ENCODE measurements at places on chromosomes 5 and 9.
A peak's percentile ranks its signal among the peaks of the same experiment; 100 is the strongest.

DNA sequence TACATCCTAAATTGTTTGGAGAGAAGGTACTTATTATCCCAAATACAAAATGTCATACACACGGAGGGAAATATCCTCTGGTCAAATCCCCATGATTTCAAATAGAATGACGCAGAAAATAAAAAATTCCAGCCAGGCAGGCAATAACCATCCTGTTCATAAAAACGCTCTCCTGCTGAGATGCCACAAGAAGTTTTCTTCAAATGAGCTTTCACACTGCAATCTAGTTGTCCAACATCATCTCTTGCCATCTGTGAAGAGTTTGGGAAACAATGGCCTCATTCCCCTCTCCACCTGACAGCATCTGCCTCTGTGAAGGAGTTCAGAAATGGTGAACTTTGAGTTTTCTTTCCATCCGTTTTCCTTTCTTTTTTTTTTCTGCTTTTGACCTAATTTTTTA lies 83.3 kb upstream of the SLC30A5 start:
- DNase-seq = no peak

GRCh38 chr5:64188776-64189175 lies 23.1 kb downstream of the RNF180 start:
- DNase-seq = no peak

DNA sequence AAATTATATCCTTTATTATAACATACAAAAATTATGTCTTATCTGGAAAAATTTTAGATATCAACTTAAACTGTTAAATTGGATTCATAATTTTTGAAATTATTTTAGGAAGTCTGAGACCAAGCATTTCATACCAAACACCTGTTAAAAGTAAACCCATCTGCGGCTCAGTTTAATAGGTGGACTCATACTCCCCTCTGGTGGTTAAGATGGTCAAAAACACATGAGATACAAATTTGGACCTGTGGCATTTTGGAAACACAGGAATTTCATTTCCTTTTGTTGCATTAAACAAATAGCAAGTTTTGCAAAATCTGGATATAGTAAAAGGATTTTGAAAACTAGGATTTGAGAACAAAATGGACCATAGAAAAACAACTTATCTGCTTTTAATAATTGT lies 53.7 kb downstream of the RGMB start:
- DNase-seq = no peak

DNA sequence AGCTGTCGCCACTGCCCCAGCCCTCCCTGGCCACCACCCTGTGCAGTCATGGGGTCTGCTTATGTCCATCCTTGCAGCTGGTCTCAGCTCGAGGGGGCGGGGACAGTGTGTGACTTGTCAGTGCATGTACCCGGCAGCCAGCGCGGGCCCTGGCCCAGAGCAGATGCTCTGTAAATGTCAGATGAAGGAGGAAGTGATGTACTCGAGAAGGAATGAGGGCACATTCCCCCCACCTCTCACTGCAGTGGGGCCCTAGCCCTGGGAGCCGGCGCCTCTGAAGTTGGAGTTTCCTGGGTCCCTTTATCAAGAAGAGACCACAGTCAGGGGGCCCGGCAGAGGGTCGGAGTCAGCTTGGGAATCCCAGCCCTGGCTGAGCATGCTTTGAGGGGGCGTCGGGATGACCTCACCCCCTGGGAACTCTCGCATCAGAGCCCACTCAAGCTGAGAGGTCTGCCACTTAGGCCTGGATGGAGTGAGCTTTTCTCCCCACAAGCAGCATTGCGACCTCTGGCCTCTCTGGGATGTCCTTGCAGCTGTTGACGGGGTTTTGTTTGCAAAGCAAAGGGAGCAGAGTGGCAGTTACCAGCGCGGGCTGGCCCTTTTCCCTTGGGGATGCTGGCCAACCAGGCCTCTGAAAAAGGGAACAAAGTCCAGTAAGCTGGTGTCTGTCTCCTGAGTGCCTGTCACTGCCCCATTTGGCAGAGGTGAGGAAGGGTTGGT lies 19.0 kb downstream of the NEURL1B start:
- peak; percentile 94 for DNase-seq

DNA sequence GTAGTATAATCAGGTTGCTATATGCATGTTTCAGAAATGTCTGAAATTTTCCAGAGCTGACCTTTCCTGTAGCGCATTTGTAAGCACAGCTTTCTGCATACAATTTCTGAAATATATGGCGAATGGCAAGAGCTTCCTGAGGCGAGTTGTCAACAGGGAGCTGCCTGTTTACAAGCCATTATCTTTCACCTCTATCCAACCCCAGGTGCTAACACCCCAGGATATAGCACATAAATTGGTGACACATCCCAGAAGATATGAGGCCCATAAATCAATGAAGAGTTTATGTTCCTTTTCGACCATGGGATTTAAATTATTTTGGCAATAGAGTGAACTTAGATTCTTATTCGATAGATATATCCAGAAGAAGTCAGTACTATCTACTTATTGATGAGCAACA lies 379.8 kb downstream of the KDM4C start:
- DNase-seq = no peak

DNA sequence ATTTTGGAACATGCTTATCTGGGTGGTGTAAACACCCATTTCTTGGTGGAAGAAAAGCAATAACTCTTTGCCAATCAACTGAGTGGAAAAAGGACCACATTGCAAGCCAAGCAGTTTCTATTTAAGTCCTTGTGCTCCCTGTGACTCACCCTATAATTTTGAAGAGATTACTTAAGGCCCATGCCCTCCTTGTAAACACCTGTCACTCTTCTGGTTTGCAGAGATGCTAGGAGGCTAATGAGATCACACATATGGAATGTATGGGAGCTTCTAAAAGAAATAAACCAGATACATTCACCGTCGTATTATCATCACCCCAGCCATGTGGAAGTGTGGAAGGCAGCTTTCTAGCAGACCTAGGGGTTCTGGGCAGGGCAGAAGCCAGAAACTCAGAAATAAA lies 337.1 kb downstream of the GADD45G start:
- no peak for DNase-seq

DNA sequence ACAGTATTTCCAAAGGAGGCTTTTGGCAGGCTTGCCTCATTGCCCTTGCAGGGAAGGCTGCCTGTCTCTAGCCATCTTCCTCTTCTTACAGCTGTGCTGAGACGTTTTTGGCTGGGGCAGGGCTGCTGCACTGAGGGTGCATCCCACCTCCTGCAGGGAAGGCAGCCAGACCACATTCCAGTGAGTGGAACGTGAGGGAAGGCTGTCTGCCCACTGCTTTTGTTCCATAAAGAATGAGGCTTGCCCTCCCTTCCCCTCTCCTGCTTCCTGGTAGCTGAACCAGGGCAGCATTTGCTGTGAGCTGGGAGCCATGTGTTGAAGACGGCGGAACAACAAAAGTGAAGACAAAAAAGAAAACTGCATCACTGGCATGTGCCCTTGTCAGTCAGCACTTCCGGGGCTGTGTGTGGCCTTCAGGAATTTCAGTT lies 16.8 kb downstream of the MGAT1 start:
- no peak for DNase-seq

DNA sequence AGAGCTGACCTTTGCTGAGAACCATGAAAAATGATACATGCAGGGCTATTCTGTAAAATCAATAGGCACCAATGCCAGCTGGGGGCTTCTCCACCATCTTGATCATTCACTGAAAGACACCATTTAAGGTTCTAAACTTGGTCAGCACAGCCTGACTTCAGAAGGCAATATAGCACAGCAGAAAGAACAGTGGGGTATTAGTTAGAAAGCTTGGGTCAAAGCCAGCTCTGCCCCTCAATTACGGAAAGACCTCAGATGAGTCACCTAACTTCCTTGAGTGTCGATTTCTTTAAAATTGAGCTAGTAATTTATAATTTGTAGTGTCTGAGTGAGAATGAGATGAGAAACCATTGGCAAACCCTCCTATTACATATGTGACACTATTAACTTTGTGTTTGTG lies 3.4 kb downstream of the TNC start:
- DNase-seq = no peak

DNA sequence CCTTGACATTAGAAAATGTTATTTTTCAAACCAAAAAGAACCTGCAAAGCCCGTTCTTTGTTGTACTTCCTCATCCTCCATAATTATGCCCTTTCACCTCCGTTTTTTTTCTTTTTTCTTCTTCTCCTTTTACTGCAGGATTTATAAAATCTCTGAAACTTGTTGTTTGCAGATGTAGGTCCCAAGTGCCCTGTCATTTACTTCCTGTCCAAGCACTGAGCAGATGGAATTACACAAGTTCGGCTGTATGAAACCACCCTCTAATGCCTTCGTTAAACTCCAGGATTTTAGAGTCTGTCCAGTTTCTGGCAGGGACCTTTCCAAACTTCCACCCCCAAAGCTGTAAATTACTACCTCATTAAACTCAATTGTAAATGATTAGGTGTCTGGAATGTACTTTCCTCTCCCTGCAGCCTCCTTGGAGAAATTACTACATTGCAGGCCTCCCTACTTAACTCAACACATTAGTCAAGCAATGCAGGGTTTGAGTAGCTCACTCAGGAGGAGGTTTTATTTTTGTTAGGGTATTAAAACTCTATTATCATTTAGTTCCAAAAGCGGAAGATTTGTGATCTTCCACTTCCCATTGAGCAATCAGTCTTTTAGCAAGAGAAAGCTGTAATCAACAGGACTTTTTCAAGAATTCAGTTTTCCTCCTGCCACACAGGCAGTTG lies 125.6 kb upstream of the LPAR1 start:
- DNase-seq = no peak

DNA sequence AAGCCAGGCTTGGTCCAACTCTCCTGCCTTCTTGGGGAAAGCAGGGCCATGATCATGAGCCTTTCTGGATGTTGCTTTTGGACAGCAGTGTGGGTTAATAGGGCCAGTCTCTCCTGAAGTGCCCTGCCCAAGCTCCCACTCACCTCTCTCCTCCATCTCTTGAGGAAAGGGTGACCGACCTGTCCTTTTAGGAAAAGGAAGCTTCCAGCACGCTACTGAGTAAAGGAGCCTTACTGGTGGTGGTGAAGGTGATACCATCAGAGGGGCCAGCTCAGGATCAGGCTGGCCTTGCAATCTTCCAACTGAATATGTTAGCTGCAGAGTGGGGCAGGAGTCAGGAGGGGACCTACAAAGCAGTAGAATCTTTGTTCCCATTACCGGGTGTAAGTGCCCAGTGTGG lies 2.2 kb upstream of the RGS3 start:
- DNase-seq = no peak

- no peak for DNase-seq
These were observed 84.1 kb downstream of the PPP2R2B start for GRCh38 chr5:146794326-146795029.

- peak; percentile 90 for DNase-seq
These were observed 32.9 kb downstream of the PRRX2 start for GRCh38 chr9:129698254-129698757.

DNA sequence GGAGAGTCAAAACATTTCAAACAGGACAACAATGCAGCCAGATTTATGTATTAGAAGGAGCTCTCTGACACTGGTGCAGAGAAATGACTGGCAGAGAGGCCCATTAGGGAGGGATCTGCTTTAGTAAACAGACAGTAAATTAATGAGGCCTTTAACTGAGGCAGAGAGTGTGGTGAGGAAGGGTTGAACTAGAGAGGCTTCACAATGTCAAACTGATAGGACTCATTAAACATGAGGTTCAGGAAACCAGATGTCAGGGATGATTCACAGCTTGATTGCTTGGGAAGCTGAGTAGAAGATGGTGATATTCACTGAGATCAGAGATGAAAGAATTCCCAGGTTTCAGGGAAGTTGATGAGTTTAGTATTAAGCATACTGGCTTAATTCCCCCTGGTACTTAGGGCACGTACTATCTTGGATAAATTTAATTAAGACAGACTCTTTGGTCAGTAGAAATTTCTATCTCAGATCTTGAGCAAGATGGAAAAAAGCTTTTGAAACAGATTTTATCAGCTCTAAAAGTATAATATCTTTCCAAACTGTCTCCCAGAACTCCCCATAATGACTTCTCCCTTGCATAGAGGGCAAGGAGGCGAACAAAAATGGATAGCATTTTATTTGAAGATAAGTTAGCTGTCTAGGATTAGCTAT lies 8.6 kb upstream of the MUSK start:
- DNase-seq = no peak

GRCh38 chr5:142191776-142192175 lies 83.2 kb downstream of the NDFIP1 start:
- DNase-seq = no peak

DNA sequence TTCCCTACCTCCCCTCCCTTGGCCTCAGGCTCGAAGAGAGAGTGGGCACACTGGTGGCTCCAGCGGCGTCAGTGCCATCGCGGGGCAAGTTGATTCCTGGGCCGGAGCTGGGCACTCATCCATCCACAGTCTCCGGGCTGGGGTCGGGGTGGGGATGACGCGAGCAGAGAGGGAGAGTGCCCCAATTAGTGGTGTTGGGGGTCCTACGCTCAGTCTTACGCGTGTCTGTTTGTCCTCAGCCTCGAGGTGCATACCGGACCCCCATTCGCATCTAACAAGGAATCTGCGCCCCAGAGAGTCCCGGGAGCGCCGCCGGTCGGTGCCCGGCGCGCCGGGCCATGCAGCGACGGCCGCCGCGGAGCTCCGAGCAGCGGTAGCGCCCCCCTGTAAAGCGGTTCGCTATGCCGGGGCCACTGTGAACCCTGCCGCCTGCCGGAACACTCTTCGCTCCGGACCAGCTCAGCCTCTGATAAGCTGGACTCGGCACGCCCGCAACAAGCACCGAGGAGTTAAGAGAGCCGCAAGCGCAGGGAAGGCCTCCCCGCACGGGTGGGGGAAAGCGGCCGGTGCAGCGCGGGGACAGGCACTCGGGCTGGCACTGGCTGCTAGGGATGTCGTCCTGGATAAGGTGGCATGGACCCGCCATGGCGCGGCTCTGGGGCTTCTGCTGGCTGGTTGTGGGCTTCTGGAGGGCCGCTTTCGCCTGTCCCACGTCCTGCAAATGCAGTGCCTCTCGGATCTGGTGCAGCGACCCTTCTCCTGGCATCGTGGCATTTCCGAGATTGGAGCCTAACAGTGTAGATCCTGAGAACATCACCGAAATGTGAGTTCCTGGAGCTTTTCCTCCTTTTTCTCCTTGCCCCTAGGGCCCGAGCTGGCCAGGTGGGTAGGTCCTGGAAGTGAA lies 861 bp downstream of the NTRK2 start:
- peak; percentile 86 for DNase-seq

- no peak for DNase-seq
These were observed 92.5 kb downstream of the CACNA1B start for GRCh38 chr9:137970098-137970497.

DNA sequence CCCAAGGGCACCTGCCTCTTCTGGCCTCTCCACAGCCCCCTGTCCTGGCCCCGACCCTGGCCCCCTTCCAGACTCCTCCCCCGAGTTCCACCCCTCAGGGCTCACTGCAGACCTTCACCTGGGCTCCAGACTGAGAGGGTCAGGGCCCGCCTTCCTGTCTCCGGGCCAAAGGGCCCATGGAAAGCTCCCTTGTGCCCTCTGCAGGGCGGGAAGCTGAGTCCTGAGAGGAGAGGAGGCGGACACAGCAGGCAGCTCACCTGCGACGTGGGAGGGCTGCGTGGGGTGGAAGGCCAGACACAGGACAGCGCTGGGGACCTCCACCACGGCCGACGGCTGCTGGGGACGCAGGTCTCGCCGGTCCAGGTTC lies 20.6 kb downstream of the DYNC2I2 start:
- no peak for DNase-seq
